ENCODE measurements at places on chromosomes 12 and 14.

- no peaks in the 10 kb centered on the region for H3K27me3 ChIP-seq
- no peaks in the 10 kb centered on the region for H3K36me3 ChIP-seq
- no peak for DNase-seq
- no peak overlapping the region for H3K27ac ChIP-seq
- H3K4me3 ChIP-seq = no peak overlapping the region
- no peaks in the 10 kb centered on the region for H3K4me1 ChIP-seq
Measured at GRCh38 chr14:26928019-26928418, 330.2 kb upstream of the NOVA1 start.

DNA sequence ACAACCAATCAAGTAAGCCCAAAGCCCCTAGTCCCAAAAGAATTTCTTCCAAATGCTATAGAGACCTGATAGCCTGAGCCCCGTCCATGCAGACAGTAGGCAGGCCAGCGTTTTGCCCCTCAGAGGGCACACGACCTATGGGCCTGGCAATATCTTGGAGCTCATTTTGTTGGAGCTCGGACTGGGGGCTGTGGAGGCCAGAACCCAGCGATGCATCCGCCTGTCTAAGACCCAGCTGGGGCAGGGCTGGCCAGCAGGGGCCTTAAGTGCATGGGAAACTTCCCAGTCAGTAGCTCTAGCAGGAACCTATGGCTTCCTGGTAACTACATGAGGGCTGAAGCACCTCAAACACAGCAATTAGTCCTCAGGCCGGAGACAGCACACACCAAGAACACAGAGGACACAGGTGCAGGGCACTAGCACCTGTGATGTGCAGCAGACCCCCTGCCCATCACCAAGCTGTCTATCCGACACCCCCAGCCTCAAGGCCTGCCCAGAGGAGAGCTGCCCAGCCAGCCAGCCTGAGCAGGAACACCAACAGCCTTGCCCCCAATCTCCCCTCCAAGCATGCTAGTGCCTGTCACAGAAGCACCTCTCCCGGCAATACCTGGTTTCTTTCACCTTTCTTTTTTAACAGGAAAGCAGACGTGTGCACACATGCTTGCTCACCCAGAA lies 50.8 kb downstream of the ARL6IP4 start:
- H3K4me3 ChIP-seq = no peak overlapping the region
- no peaks in the 10 kb centered on the region for H3K27me3 ChIP-seq
- no peaks in the 10 kb centered on the region for H3K4me1 ChIP-seq
- H3K36me3 ChIP-seq = no peaks in the 10 kb centered on the region
- no peak overlapping the region for H3K27ac ChIP-seq

GRCh38 chr12:47091009-47091408 lies 11.2 kb upstream of the AMIGO2 start:
- no peaks in the 10 kb centered on the region for H3K36me3 ChIP-seq
- H3K27me3 ChIP-seq = no peaks in the 10 kb centered on the region
- no peak overlapping the region for H3K4me3 ChIP-seq
- no peak overlapping the region for H3K27ac ChIP-seq

DNA sequence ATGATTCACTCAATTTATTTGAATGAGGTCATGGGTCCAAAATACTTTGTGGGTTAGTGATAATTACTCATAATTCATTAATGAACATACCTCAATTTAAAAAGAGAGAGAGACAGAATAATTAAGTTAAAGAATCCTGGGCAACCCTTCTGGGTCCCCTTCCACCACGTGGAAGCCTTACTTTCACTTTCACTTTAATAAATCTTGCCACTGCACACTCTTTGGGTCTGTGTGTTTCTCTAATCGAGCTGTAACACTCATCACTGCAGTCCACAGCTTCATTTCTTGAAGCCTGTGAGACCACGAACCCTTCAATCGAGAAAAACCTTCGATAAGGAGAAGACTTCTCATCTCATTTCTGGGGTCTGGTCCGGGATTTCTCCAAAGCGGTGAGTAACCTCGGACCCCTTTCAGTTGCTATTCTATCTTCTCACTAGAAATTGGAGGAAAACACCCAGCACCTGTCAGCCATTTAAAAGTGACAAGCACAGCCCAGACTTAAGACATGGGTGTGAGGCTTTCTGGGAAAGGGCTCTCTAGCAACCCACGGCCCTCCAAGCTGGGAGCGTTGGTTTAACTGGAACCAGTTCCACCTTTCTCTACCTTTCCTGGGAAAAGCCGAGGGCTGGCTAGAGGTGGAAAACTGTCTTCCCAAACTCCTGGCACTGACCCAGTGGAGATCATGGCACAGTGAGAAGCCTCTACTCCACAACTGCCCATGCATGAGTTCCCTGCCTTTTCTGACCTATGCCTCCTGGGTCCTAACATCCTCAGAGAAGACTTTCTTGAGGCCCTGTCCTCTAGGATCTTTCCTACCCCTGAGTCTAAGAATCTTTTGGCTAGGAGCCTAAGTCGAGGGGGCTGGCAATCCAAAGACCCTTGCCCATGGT lies 148.8 kb upstream of the ATF7IP start:
- H3K4me3 ChIP-seq = peak overlapping the region; percentile 55
- no peak for DNase-seq
- no peak overlapping the region for H3K27ac ChIP-seq
- H3K36me3 ChIP-seq = no peaks in the 10 kb centered on the region
- H3K27me3 ChIP-seq = no peaks in the 10 kb centered on the region
- no peaks in the 10 kb centered on the region for H3K4me1 ChIP-seq

GRCh38 chr12:97801471-97802059 lies 339.0 kb downstream of the RMST start:
- no peak overlapping the region for H3K4me3 ChIP-seq
- no peaks in the 10 kb centered on the region for H3K36me3 ChIP-seq
- H3K27me3 ChIP-seq = no peaks in the 10 kb centered on the region
- no peaks in the 10 kb centered on the region for H3K4me1 ChIP-seq
- no peak for DNase-seq

GRCh38 chr14:103361867-103362266 lies 23.3 kb upstream of the MARK3 start:
- H3K36me3 ChIP-seq = no peaks in the 10 kb centered on the region
- no peak for DNase-seq
- H3K27ac ChIP-seq = no peak overlapping the region
- H3K27me3 ChIP-seq = no peaks in the 10 kb centered on the region
- H3K4me3 ChIP-seq = no peak overlapping the region
